ENCODE measurements at places on chromosomes 13 and 19.
A peak's percentile ranks its signal among the peaks of the same experiment; 100 is the strongest.

GRCh38 chr13:111153977-111154332, 38.8 kb downstream of the ARHGEF7 start:
- no peak for DNase-seq

GRCh38 chr13:98351636-98352035, 174.6 kb upstream of the RNF113B start:
- no peak for DNase-seq

DNA sequence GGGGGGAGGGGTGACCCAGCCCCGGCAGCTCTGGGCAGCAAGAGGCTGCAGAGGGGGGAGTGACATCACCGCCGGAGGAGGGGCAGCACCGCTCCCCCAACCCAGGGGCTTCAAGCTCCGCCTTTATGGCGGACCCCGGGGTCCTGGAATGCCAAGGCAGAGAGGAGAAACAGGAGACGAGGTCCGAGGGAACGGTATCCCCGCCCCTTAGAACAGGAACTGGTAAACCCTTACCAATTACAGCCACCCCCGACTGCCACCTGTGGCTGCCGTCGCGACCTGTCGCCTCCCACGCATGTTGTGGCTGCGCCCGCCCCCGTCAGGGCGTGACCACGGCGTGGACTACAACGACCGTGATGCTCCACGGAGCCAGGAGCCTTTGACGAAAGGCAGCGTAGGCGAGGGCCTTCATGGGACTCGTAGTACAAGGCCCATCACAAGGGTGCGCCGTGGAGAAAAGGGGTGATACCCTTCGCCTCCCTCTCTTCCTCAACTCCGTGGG, 4.1 kb upstream of the KCNC3 start:
- peak; percentile 97 for DNase-seq

GRCh38 chr19:35734889-35735288, 7.4 kb downstream of the IGFLR1 start:
- DNase-seq, result no peak

DNA sequence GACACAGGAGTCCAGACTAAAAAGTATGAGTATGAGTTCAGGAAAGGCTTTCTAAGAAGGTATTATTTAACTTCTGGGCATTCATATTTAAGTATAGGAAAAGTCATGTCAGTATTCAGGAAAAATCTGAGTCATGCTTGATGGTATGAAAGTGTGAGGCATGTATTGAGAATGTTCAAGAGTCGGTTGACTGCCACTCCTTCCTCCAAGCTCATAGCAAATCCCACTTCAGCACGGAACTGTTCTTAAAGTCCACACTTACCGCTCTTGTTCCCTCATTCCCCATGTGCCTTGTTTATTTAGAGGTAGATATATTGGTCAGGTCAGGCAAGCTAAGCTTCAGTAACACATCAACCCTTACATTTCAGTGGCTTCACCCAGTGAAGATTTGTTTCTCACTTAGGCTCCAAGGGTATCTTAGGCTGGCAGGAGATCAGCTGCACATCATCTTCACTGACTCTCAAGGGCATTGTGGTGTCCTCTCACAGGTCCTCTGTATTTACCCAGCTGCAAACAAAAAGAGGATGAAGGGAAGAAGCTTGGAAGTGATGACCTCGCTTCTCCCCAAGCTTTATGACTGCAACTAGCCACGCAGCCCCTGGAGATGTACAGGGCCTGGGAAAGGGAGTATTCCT, 1189.2 kb downstream of the EFNB2 start:
- DNase-seq, result no peak

DNA sequence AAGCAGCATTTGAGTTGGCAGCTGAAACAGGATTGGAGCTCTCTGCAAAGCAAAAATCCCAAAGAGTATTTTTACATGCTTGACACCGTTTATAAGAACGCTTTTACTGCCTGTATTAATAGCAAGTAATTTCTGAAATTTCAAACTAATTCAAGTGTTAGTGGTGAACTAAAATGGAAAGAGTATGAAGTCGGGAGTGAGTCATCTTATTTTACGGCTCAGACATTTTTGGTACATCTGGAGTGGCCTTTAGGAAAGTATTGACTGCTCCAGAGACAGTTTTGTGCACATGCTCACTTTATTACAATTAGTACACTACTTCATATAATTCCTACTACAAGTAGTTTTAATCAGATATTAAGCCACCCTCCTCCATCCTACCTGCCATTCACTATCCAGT, 167.4 kb downstream of the SLITRK6 start:
- no peak for DNase-seq

DNA sequence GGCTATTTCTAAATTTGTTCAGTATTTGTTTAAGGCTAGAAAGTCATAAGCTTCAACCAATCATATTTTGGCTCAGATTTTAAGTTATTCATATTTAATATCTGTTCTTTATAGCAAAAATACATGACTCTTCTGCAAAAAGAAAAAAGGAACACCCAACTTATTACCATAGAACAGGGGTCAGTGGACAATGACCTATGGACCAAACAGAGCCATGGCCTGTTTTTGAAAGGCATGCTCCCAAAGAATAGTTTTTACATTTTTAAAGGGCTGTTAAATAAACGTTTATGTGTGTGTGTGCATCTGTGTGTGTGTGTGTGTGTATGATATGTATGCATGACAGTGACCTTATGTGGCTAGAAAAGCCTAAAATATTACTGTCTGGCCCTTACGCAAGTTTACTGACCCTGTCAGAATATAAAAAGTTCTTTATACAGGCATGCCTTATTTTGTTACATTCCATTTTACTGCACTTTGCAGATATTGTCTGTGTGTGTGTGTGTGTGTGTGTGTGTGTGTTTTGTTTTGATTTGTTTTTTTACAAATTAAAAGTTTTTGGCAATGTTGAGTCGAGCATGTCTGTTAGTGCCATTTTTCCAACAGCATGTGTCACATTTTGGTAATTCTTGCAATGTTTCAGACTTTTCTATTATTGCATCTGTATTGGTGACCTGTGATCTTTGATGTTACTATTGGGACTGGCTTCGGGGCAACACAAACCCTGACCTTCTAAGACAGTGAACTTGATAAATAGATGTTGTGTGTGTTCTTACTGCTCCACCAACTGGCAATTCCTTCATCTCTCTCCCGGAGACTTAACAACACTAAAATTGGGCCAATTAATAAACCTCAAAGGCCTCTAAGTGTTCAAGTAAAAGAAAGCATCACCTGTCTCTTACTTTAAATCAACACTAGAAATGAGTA, 22.0 kb downstream of the KLF12 start:
- no peak for DNase-seq

DNA sequence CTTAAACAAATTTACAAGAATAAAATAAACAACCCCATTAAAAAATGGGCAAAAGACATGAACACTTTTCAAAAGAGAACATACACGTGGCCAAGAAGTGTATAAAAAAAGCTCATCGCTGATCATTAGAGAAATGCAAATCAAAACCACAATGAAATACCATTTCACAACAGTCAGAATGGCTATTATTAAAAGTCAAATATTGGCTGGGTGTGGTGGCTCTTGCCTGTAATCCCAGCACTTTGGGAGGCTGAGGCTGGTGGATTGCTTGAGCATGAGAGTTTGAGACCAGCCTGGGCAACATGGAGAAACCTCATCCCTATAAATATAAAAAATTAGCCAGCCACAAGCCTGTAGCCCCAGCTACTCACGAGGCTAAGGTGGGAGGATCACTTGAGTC, 89.9 kb downstream of the UBL3 start:
- no peak for DNase-seq

GRCh38 chr19:4922530-4923275, 13.4 kb downstream of the UHRF1 start:
- no peak for DNase-seq

DNA sequence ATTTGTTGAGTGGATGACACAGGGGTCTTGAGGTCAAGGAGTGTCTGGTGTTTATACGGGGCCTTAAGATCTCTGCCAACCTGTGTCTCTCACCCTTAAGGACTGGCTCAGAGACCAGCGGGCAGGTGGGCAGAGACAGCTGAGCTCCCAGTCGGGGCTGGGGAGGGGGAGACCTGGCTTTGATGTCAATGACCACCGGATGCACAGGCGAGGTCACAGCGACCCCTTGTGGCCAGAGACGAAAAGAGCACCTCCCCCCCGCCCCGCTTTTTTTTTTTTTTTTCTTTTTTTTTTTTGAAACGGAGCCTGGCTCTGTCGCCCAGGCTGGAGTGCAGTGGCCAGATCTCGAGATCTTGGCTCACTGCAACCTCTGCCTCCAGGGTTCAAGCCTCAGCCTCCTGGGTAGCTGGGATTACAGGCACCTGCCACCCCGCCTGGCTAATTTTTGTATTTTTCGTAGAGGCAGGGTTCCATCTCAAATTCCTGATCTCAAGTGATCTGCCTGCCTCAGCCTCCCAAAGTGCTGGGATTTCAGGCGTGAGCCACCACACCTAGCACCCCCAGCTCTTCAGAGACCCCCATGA, 12.1 kb upstream of the KLK14 start:
- DNase-seq, result no peak

DNA sequence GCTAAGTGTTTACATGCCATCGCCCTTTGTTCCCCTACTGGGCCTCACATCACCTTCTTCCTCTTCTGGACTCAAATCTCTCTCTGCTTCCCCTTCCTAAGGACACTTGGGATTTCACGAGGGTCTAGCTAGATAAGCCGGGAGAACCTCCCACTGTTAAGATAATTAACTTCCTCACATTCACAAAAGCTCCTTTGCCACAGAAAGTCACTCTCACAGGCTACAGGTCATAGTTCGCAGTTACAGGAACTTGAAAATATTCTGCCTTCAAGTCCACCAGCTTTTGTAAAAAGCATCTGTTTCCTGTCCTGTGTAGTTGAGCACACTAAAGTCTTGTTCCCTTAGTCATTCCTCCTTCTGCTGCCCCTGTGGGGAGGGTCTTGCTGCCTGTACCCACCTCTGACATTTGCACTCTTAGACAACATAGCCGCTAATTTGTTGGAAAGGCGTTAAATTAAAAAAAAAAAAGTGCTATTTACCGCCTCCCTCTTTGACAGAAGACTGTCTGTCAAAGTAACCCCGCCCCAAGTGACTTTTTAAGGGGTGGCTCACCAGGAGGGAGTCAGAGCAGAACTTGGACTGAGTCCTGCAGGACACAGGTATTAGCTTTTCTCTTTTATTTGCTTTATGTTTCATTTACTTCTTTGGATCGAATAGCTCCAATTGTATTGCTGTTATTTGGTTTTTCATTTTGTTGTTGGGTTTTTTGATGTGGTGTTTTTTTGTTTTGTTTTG, 26.8 kb upstream of the CEACAM21 start:
- DNase-seq, result no peak

GRCh38 chr13:90485436-90485835, 862.1 kb upstream of the MIR17HG start:
- no peak for DNase-seq

- peak; percentile 31 for DNase-seq
Observed at GRCh38 chr13:40485611-40486517, 180.6 kb downstream of the FOXO1 start.

GRCh38 chr13:22596171-22596863, 584.5 kb upstream of the SGCG start:
- DNase-seq, result no peak

- DNase-seq, result no peak
Observed at GRCh38 chr19:48206397-48207093, 36.1 kb downstream of the ZSWIM9 start.

DNA sequence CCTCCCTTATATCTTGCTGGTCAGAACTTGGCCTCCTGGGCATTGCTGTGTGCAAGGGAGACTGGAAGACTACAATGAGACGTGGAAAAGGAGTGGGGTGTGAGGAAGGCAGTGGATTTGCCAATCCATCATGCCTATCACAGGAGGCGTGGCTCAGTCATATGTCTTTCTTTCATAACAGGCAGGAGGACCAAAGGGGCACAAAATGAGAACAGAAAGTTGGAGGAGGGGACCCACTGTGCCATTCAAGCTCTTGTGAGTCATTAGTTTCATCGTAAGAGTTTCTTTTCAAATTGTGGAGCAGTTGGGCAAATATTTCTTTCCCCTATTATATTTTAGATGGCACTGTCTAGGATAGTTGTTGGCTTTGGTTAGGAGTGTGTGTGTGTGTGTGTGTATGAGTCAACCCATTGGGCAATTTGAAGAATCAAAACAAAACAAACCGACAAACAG, 471.5 kb downstream of the TSHZ3 start:
- no peak for DNase-seq

GRCh38 chr13:36709136-36709890, 35.5 kb downstream of the SERTM1 start:
- no peak for DNase-seq

DNA sequence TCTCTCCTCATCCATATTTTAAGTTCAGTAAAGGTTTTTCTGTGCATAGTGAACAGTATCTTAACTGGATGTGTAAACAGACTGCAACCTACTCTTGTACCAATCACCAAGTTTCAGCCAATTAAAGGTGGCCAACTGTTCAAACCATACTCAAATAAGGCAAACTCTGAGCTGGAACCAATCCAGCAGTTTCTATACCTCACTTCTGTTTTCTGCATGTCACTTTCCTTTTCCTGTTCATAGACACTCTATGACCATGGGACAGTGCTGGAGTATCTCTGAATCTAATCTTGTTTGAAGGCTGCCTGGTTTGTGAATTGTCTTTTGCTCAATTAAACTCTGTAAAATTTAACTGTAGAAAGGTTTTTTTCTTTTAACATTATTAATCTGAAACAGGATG, 470.3 kb upstream of the SLITRK6 start:
- DNase-seq, result no peak

DNA sequence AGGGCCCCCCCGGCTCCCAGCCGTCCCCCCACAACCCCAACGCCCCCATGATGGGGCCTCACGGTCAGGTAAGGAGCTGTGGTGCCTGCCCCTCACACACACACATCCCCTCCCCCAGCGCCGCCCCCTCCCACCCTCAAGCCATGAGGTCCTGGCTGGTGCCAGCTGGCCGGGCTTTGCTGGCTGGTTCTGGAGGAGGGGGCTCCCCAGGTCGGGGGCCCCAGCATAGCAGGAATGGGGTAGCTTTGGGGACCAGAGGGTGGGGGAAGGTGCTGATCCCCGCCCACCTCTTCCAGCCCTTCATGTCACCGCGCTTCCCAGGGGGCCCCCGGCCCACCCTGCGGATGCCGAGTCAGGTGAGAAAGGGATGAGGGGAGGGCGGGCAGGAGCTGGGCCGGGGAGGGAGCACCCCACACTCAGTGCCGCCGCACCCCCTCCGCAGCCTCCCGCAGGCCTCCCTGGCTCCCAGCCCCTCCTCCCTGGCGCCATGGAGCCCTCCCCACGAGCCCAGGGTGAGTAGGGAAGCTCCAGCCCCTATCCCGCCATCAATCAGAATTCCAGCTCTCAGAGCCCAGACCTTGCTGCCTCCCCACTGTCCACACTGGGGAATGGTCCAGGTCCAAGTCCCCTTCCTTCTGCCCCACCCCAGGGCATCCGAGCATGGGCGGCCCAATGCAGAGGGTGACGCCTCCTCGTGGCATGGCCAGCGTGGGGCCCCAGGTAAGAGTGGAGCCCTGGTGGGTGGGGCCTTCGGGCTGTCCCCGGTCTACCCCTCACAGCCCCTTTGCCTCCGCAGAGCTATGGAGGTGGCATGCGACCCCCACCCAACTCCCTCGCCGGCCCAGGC, 6.4 kb downstream of the ISYNA1 start:
- DNase-seq, result no peak

GRCh38 chr13:72258340-72258981, 391.5 kb upstream of the DACH1 start:
- DNase-seq, result no peak

DNA sequence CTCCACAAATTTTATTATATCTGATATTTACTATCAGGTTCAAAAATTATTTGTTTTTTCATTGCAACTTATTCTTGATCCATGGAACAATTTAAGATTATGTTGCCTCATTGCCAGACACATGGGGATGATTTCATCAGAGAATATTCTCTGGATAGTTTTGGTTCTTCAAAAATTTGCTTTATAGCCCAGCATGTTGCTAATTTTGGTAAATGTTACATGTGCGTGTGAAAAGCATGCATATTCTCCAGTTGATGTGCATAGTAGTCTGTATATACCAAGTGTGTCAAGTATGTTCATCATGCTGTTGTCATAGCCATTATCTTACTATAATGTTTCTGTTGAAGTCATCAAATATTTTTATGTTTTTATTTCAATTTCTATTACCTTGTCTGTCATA, 122.3 kb downstream of the RFC3 start:
- DNase-seq, result no peak
